ENCODE measurements at places on chromosomes 11 and 22. TPM values are rescaled to one million over a fixed set of nuclear protein-coding genes. Genes with fewer than 3 reads are reported as not detected.
A peak's percentile ranks its signal among the peaks of the same experiment; 100 is the strongest.

ELFN2 gene
- total RNA-seq: 0.57 TPM

DNA sequence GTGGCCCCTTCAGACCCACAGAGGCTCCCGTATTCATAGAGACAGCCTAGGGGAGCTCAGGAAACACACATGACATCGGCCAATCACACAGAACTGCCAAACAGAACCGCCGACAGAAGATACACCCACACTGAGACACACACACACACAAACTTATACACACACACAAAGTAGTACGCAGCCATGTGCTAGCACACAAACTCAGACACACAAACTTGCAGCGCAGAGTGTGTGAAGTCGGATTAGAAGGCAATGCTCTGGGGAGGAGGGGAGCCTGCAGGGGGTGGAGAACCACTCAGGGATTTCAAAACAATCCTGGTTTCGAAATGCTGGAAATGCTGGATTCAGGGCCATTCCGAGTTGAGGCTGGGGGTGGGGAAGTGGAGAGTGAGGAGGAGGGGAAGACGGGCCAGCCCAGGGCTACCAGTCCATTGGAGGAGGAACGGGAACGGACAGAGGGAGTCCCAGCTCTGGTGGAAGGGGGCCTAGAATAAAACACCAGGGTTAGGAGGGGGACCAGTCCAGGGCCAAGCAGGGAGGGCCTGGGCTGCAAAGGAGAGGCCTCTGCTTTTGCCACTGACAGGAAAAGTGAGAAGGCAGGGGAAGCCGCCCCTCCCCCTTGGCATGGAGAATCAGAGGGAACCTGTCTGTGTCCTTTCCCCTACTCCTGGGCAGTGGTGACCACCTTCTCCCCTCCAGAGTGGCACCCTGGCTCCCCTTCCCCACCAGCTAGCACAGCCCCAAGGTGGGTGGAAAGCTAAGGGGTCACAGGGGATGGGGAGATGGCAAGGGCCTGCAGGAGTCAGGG is 4.4 kb downstream of the BCL9L start:
- H3K36me3 ChIP-seq: peaks cover 13% of the 10 kb centered on the region
- H3K4me3 ChIP-seq: peak overlapping the region; percentile 87
- H3K27ac ChIP-seq: peak overlapping the region; percentile 98
- peaks cover 56% of the 10 kb centered on the region for H3K4me1 ChIP-seq
- H3K27me3 ChIP-seq: no peaks in the 10 kb centered on the region
- peak; percentile 40 for DNase-seq

DNA sequence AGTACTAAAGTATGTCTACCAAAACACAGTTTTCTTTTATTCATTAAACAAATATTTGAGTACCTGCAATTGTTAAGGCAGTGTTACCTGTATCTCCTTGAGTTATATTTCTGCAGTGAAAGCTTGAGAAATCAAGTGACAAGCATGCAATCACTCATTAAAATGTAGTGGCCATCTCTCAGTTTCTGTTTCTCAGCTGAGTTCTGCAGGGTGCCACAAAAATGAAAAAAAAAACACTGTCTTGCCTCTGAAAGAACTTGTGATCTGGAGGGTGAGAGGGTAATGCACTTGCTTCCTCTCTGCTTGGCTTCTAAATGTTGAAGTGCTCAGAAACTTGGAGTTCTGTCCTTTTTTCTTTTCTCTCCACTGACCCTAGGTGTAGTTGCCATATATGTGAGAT is 6.8 kb downstream of the QSER1 start:
- H3K27me3 ChIP-seq: no peaks in the 10 kb centered on the region
- H3K4me1 ChIP-seq: peaks cover 48% of the 10 kb centered on the region
- DNase-seq: no peak
- H3K4me3 ChIP-seq: no peak overlapping the region

KCNJ5 gene
- not detected for total RNA-seq

CTTN gene
- 44.8 TPM for total RNA-seq

DUSP8 gene
- total RNA-seq: 3.0 TPM

GRCh38 chr11:86202013-86202336 is 42.6 kb upstream of the EED start:
- no peaks in the 10 kb centered on the region for H3K4me1 ChIP-seq
- no peak overlapping the region for H3K4me3 ChIP-seq
- DNase-seq: peak; percentile 42
- no peak overlapping the region for H3K27ac ChIP-seq

- peaks cover 3% of the 10 kb centered on the region for H3K27me3 ChIP-seq
- no peak overlapping the region for H3K4me3 ChIP-seq
- H3K27ac ChIP-seq: no peak overlapping the region
- peaks cover 31% of the 10 kb centered on the region for H3K4me1 ChIP-seq
Observed at GRCh38 chr11:123306531-123306930, 111.5 kb upstream of the CLMP start.

- no peaks in the 10 kb centered on the region for H3K27me3 ChIP-seq
- no peak overlapping the region for H3K4me3 ChIP-seq
- peak overlapping the region; percentile 82 for H3K27ac ChIP-seq
- H3K36me3 ChIP-seq: no peaks in the 10 kb centered on the region
- DNase-seq: peak; percentile 27
Observed at GRCh38 chr11:77244277-77245027, 57.0 kb downstream of the GDPD4 start.

FBXO7 gene
- total RNA-seq: 65.9 TPM

- peaks cover 7% of the 10 kb centered on the region for H3K36me3 ChIP-seq
- H3K4me1 ChIP-seq: peaks cover 38% of the 10 kb centered on the region
- no peak overlapping the region for H3K27ac ChIP-seq
- H3K27me3 ChIP-seq: no peaks in the 10 kb centered on the region
- DNase-seq: no peak
Observed at GRCh38 chr22:37661160-37661924, 2.8 kb downstream of the PDXP start.

CD3E gene
- total RNA-seq: 415 TPM

GRCh38 chr11:14070896-14071295 is 108.4 kb downstream of the SPON1 start:
- DNase-seq: no peak
- H3K4me3 ChIP-seq: no peak overlapping the region
- peaks cover 25% of the 10 kb centered on the region for H3K4me1 ChIP-seq
- H3K27ac ChIP-seq: no peak overlapping the region
- H3K27me3 ChIP-seq: no peaks in the 10 kb centered on the region
- no peaks in the 10 kb centered on the region for H3K36me3 ChIP-seq

GRCh38 chr11:131109257-131109656 is 193.0 kb upstream of the SNX19 start:
- no peak overlapping the region for H3K27ac ChIP-seq
- H3K27me3 ChIP-seq: peaks cover 4% of the 10 kb centered on the region
- DNase-seq: no peak
- no peak overlapping the region for H3K4me3 ChIP-seq
- no peaks in the 10 kb centered on the region for H3K4me1 ChIP-seq

- H3K27me3 ChIP-seq: no peaks in the 10 kb centered on the region
- H3K4me3 ChIP-seq: no peak overlapping the region
- H3K36me3 ChIP-seq: peaks cover 11% of the 10 kb centered on the region
- DNase-seq: no peak
- H3K27ac ChIP-seq: no peak overlapping the region
Observed at GRCh38 chr11:57542582-57542981, 5.2 kb downstream of the SMTNL1 start.

GRCh38 chr11:46493791-46494190 is 100.0 kb downstream of the AMBRA1 start:
- no peak overlapping the region for H3K27ac ChIP-seq
- no peaks in the 10 kb centered on the region for H3K4me1 ChIP-seq
- H3K27me3 ChIP-seq: no peaks in the 10 kb centered on the region
- no peak for DNase-seq
- H3K4me3 ChIP-seq: no peak overlapping the region
- H3K36me3 ChIP-seq: peaks cover 8% of the 10 kb centered on the region

TRIM48 gene
- total RNA-seq: not detected

GRCh38 chr11:57787920-57788702 is 26.5 kb downstream of the CTNND1 start:
- H3K36me3 ChIP-seq: no peaks in the 10 kb centered on the region
- DNase-seq: no peak
- H3K27me3 ChIP-seq: no peaks in the 10 kb centered on the region
- H3K4me3 ChIP-seq: no peak overlapping the region
- no peak overlapping the region for H3K27ac ChIP-seq

DNA sequence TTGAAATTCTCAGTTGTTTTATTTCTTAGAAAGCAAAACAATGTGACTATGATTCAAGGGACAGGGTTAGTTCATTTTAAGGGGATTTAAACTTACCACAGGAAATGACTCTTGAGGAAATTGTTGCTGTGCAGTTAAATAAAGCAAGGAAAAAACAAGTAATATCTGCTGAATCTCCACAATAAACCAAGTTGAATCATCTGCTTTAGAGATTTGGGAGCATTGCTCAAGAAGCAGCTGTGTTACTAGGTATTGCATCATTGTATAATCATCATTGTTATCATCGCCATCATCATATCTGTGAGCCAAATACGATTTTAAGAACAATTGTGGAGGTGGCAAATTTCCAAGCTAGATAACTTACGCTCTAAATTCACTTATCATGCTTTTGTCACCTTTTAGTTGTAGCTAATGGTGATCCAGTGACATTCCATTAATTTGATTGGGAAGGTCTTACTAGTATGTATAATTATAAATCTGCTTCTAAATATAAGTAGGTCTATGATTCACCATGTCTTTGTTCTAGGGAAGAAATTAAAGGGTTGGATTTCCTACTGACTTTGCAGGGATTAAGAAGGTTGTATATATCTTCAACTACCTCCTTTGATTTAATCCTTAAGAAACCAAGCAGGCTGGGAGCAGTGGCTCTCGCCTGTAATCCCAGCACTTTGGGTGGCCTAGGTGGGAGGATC is 19.9 kb downstream of the MMP10 start:
- no peak overlapping the region for H3K27ac ChIP-seq
- no peaks in the 10 kb centered on the region for H3K36me3 ChIP-seq
- H3K4me3 ChIP-seq: no peak overlapping the region

RAG1 gene
- 0.30 TPM for total RNA-seq

DNA sequence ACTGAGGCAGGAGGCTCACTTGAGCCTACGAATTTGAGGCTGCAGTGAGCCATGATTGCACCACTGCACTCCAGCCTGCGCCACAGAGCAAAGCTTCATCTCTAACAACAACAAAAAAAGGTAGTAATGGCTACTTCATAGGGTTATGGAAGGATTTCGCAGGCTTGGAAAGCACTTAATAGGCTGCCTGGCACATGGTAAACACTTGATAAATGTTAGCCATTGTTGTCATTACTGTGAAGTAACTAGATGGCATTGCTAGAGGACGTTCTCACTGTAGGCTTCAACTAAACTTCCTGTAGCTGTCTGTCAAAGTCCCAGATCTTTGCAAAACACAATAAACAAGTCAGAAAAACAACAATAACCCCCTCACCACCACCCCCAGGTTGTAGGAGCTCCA is 357.2 kb upstream of the NARS2 start:
- H3K27me3 ChIP-seq: no peaks in the 10 kb centered on the region

DNA sequence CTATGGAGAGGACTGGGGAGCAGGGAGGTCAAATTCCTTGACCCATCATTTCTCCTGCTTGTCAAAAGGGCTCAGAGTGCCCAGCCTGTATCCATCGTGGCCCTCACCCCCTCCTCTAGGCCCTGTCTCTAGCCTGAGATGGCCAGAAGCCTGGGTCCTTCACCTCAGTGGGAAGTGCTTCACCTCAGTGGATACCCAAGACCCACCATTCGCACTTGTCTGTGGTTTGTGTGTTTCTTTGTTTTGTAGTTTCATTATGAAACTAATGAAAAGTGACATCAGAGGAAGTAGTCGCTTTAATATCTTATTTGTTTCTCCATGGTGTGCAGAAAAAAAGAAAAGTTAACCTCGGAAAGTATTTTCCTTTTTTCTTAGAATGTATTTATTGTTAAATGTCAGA is 194.0 kb upstream of the CADM1 start:
- H3K36me3 ChIP-seq: no peaks in the 10 kb centered on the region
- H3K4me1 ChIP-seq: no peaks in the 10 kb centered on the region
- no peak for DNase-seq
- no peak overlapping the region for H3K27ac ChIP-seq
- H3K4me3 ChIP-seq: no peak overlapping the region
- peaks cover 8% of the 10 kb centered on the region for H3K27me3 ChIP-seq

GRCh38 chr11:115197031-115197430 is 307.2 kb downstream of the CADM1 start:
- H3K4me3 ChIP-seq: no peak overlapping the region
- H3K27me3 ChIP-seq: peaks cover 6% of the 10 kb centered on the region
- H3K4me1 ChIP-seq: no peaks in the 10 kb centered on the region

DNA sequence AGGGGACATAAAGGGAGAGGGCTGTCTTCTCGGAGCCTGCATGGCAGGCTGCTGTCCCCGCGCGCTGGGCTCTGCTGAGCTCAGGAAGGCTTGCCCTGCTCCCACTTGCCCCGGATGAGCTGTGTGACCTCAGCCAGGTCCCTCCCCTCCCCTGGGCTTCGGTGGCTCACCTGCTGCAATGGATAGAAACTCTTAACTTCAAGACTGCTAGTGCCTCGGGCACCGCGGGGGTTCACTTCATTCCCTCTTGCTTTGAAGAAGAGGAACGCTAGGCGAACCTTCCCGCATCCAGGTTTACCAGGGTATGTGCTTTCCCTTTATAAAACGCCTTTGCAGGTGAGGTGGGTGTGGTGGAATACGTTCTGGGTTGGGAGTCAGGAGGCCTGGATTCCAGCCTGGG is 115.0 kb downstream of the PHF21B start:
- no peak overlapping the region for H3K4me3 ChIP-seq
- no peak overlapping the region for H3K27ac ChIP-seq

DNA sequence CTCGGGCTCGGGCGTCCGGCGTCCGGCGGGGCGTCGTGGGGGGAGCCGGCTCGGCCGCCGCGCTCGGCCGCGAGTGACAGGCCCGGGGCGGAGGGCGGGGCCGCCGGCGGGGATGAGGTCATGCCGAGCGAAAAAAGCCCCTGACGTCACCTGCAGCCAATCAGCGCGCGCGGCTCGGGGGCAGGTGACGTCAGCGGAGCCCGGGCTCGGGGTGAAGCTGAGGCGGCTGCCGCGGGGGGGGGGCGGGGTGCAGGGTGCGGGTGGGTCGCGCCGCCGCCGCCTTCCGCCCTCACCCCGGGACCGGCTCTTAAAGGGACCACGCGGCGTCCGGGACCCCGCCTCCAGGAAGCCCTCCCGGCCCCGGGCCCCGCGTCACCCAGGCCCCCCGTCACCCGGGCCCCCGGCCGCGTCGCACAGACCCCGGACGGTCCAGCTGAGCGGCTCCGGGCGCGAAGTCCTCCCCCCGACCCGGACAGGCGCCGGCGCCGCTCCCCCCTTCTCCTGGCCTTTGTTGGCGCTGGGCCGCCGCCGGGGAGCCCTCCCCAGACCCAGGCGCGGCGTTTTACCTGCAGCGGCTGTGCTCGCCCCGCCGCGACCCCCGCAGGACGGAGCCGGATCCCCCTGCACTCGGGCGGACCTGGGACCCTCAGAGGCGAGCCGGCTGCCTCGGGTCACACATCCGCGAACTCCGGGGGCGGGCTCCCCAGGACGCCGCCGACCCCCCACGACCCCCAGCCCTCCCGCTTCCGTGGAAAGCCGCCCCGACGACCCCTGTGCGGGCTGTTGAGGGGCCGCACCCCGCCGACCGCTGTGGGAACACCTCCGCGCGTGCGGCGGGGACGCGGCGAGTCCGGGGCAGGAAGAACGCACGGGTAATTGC is at the start of gene DUSP8:
Gene DUSP8, minus strand, starts transcription at position 75 of the 880 bp plus-strand sequence. CDS start 6,445 bp downstream, outside the sequence.
- no peak within 1 kb of the TSS for H3K27ac ChIP-seq
- H3K4me1 ChIP-seq: peaks cover 19% of the 10 kb centered on the region
- H3K4me3 ChIP-seq: peak within 1 kb of the TSS; percentile 64
- peaks cover 15% of the 10 kb centered on the region for H3K27me3 ChIP-seq

KRTAP5-11 gene
- not detected for total RNA-seq

GRCh38 chr11:134170919-134171281 is 52.9 kb downstream of the NCAPD3 start:
- no peaks in the 10 kb centered on the region for H3K4me1 ChIP-seq
- H3K27ac ChIP-seq: no peak overlapping the region
- no peak for DNase-seq
- no peak overlapping the region for H3K4me3 ChIP-seq
- no peaks in the 10 kb centered on the region for H3K27me3 ChIP-seq
- H3K36me3 ChIP-seq: peaks cover 56% of the 10 kb centered on the region

- no peak overlapping the region for H3K4me3 ChIP-seq
- no peaks in the 10 kb centered on the region for H3K36me3 ChIP-seq
- no peak overlapping the region for H3K27ac ChIP-seq
- no peaks in the 10 kb centered on the region for H3K4me1 ChIP-seq
- no peak for DNase-seq
Observed at GRCh38 chr11:43135966-43136534, 175.7 kb upstream of the API5 start.
